ENCODE measurements at places on chromosomes 7 and 10.

DNA sequence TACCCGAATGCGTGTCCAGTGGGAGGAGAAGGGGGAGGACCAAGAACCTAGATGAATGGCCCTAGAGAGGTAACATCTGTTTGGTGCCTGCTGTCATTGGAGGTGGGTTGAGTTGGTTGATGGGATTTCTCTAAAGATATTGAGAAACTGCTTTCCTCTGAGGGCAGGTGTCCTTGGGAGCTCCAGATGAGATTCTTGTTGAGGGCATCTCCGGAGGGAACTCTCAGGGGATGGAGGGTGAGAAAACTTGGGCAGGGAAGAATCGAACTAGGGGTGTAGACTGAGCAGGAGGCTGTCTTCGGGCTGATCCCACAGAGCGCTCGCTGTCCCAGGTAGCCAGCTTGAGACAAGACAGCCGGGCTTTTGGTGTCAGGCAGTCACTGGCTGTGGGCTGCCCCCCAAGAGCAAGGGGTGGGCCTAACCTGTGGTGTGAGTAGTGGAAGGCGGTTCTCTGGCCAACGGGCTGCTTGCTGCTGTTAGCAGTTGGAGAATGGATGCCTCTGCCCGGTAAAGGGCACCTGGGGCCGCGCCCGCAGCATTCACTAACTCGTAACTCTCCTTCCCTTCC is 3.7 kb downstream of the IRF5 start:
- DNase-seq = no peak

GRCh38 chr7:40327873-40328272 is 193.1 kb downstream of the SUGCT start:
- DNase-seq = no peak

- DNase-seq = no peak
Observed at GRCh38 chr10:52053497-52053896, 260.6 kb upstream of the DKK1 start.

- DNase-seq = no peak
Observed at GRCh38 chr10:87541114-87541513, 36.4 kb downstream of the MINPP1 start.

GRCh38 chr10:3869036-3869435 is 84.0 kb upstream of the KLF6 start:
- DNase-seq = no peak

DNA sequence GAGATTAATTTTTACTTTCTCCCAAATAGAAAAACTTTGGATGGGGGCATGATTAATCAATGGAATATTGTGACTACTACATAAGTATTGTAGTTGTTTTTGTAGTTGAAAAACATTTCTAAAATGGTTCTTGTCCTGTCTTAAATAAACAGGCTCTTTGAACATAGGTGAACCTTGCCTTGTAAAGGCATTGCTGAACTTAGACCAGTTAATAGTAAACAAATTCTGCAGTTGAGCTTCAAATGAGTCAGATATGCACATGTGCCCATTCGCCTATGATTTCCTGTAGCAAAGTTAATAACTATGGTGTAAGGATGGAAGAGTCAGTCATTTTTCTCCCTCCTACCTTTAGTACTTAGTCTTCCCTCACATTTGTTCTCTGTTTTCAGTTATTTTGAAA is 22.6 kb downstream of the CUTC start:
- DNase-seq = no peak

GRCh38 chr7:103705542-103705941 is 259.5 kb upstream of the SLC26A5 start:
- no peak for DNase-seq

DNA sequence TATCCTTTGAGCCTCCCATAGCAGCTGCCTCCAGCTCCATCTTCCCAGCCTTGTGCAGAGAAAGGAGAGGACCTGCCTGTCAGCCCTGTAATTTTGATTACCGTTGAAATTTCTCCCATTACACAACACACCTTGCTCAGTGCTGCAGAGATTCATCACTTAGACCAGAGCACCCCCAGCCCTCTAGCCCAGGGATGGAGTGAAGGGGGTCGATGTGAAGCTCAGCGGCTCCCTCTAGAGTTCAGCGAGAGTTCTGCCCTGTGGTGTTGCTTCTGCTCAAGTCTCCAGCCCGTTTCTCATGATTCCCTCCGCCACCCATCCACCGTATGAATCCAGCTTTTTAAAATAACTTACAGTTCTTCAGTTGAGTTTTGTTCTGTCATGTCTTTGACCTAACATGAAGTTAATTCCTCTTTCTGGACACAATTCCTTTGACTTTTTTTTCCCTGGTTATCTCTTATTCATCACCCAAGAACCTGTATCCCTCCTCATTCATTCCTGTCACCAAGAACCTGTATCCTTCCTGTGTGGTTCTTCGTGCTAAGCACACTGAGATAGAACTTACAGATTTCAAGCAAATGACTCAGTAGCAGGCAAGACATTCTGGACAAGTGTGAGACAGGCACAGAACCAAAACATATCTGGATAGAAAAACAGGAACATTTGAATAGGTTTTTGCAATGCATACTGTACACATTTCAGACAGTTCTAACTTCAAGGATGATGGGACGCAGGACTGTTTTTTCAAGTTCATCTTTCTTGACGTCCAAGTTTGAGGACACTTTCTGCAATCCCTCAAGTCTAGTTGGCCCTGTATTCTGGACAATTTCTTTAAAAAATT is 35.0 kb upstream of the ZNF32 start:
- peak; percentile 40 for DNase-seq

- DNase-seq = no peak
Observed at GRCh38 chr7:132486274-132486610, 90.0 kb downstream of the PLXNA4 start.

All from CD4-positive, alpha-beta T cell treated with Interleukin-17A for 4 hours (primary cell).